Esophagus muscularis mucosa (tissue), 4 donors: ENCODE measurements at places on chromosomes 6 and 20. TPM values are rescaled to one million over a fixed set of nuclear protein-coding genes. Genes with fewer than 3 reads are reported as not detected.

Gene GPLD1
- 5.3 TPM for total RNA-seq

GRCh38 chr20:59376109-59376841 lies 75.9 kb downstream of the EDN3 start:
- H3K4me3 ChIP-seq: no peak overlapping the region
- H3K27me3 ChIP-seq: no peaks in the 10 kb centered on the region
- H3K4me1 ChIP-seq: no peaks in the 10 kb centered on the region
- H3K27ac ChIP-seq: no peak overlapping the region
- no peaks in the 10 kb centered on the region for H3K36me3 ChIP-seq

- H3K27ac ChIP-seq: no peak overlapping the region
- no peak overlapping the region for H3K4me3 ChIP-seq
- no peaks in the 10 kb centered on the region for H3K4me1 ChIP-seq
Measured at GRCh38 chr6:15076565-15076964, 169.3 kb upstream of the JARID2 start.

DNA sequence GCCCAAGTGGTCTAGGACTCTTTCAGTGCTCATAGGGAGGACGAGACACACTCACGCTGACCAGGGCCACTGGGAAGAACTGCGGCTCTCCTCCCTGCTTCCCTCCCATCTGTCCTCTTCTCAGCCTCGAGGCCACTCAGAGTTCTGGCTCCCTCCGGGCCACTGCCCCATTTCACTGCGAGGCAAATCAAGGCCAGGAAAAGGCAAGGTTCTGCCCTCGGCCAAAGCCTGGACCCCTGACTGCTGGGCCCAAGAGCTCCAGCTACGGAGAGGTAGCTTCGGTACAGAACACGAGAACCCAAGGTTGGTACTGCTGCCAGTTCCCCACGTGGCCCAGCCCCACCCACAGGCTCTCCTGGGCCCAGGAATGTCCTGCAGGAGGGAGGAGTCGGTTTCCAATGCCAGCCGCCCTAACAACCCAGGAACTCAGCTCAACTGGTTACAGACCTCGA lies 14.7 kb downstream of the PI16 start:
- no peak overlapping the region for H3K4me3 ChIP-seq
- DNase-seq: no peak
- H3K27me3 ChIP-seq: no peaks in the 10 kb centered on the region
- H3K36me3 ChIP-seq: peaks cover 74% of the 10 kb centered on the region

- H3K4me3 ChIP-seq: no peak overlapping the region
- no peaks in the 10 kb centered on the region for H3K27me3 ChIP-seq
- H3K36me3 ChIP-seq: peaks cover 29% of the 10 kb centered on the region
- no peaks in the 10 kb centered on the region for H3K4me1 ChIP-seq
Measured at GRCh38 chr20:5096463-5096862, 23.3 kb downstream of the PCNA start.

Gene TMEM14B
- total RNA-seq: 56.0 TPM

DNA sequence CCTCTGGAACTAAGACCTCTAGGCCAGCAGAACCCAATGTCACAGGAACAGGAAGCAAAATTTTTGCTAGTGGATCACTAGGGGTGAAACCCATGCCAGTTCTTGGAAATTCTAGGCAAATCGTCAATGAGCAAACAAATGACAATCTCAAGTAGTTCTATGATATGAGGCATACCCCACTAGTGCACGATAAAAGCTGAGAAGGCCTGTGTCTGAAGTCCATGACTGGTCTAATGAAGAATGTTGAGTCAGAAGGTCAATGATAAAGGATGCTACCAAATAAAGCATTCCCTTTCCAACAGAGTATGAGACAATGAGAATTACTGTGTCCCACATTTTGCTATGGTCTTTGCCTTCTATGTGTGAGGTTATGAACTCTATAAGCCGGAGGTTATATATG lies 149.4 kb upstream of the NOX3 start:
- no peaks in the 10 kb centered on the region for H3K27me3 ChIP-seq
- no peak for DNase-seq
- no peak overlapping the region for H3K27ac ChIP-seq
- H3K36me3 ChIP-seq: no peaks in the 10 kb centered on the region
- H3K4me1 ChIP-seq: no peaks in the 10 kb centered on the region
- H3K4me3 ChIP-seq: no peak overlapping the region

DNA sequence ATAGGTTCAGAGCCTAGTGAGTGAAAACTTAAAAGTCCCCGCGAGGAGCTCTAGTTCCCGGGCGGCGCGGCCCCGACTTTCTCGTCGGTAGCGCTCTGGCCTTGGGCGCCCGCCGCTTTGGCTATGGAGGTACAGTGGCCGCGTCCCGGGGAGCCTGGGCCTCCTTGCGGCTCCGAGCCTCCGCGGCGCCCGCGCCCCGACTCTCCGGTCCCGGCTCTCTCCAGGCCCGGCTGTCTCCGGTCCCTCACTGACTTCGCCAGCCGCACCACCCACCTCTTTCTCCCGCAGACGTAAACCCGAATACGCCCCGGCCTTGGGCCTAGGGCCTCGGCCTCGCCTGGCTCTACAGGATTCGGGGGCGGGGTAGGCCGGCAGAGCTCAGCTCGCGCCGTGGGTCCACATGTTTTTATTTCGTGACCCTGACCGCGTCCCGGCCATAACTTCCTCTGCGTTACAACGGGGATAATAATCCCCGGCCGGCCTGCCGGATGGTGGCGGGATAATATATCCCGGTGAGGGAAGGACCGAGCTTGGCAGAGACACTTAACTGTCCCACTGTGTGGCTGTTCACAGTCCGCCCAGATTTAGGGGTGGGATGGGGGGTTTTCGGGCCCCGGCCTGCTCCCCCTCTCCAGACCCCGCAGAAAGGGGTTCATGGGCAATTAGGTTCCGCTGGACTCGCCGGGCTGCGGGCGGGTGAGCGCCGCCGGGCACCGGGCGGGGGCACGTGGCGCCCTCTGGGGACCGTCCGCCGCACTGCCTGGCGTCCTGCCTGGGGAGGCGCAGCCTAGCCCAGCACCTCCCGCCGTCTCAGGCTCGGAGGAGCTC lies 10.0 kb upstream of the TBX18 start:
- no peak overlapping the region for H3K27ac ChIP-seq
- peaks cover 97% of the 10 kb centered on the region for H3K27me3 ChIP-seq
- H3K36me3 ChIP-seq: no peaks in the 10 kb centered on the region
- H3K4me1 ChIP-seq: peaks cover 21% of the 10 kb centered on the region
- peak overlapping the region; percentile 47 for H3K4me3 ChIP-seq

Gene NTSR1
- 0.83 TPM for total RNA-seq

Gene SYCP2
- 0.83 TPM for total RNA-seq

GRCh38 chr6:28335040-28335563 lies 846 bp downstream of the ZSCAN31 start:
- peak overlapping the region; percentile 72 for H3K4me3 ChIP-seq
- peak overlapping the region; percentile 96 for H3K27ac ChIP-seq
- H3K27me3 ChIP-seq: no peaks in the 10 kb centered on the region
- H3K4me1 ChIP-seq: peaks cover 11% of the 10 kb centered on the region
- no peaks in the 10 kb centered on the region for H3K36me3 ChIP-seq
- DNase-seq: no peak

Gene FOXQ1
- 2.5 TPM for total RNA-seq
